ENCODE measurements at places on chromosomes 5 and 9.

- no peak for DNase-seq
Measured at GRCh38 chr5:32507738-32508434, 63.3 kb upstream of the ZFR start.

GRCh38 chr5:135376961-135377624 lies 21.9 kb downstream of the MACROH2A1 start:
- no peak for DNase-seq

DNA sequence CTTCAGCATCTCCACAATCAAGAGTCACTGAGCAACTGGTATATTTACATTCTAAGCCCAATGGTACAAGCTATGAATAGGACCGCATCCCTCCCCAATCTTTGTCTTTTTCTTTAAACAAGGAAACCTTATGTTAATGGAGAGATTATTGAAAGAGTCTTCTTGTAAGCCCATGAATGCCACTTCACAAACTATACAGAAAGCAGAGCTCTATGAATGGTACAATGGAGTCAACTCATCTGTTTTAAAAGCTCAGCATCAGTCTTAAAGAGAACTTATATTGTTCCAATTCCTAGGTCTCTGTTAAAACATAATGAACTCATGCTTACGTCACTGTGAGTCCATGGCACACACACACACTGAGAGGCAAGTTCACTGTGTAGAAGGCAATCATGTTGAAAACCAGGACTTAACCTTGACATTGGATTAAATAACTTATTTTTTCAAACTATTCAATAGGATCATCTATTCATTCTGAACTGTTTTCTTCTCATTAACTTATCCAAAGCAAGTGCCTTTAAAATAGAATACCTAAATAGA lies 4.5 kb downstream of the NREP start:
- DNase-seq, result no peak

DNA sequence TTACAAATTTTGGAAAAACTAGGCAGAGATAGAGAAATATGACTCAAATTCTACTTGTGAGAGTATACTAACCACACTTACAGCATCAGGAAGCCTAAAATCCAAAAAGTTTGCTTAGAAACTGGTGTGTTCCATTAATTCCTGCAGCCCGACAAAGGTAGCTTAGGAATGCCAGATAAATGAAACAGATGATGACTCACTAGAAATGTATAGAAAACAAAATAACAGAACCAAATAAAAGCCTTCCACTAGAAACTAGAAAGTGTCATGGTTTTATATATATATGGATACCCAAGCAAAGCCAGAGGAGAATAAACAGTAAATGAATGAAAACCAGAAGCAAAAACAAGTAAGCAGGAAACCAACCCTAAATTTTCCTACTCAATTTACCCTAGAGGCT lies 272.2 kb upstream of the PRDM9 start:
- no peak for DNase-seq

- peak; percentile 89 for DNase-seq
Measured at GRCh38 chr5:51172903-51173626, 210.2 kb upstream of the ISL1 start.

- DNase-seq, result no peak
Measured at GRCh38 chr9:110143950-110144545, 63.9 kb downstream of the C9orf152 start.

GRCh38 chr5:38556088-38556598 lies 303 bp downstream of the LIFR start:
- no peak for DNase-seq

DNA sequence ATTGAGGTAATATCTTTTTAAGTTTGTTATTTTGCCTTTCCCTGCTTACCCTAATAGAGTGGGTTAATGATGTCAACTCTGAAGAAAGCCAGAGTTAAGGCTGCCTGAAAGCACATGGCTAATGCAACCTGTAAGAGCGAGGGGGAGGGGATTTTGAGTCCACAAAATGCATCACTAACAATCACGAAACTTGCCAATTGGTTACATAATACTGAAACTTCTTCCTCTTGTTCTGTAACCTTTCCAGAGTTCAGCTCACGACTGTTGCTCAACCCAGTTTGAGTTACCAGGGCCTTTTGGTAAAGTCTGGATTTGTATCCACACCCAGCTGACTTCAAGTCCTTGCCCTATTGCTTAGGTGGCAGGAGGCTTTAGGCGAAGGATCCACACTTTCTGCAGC lies 308.8 kb downstream of the EFNA5 start:
- no peak for DNase-seq

- no peak for DNase-seq
Measured at GRCh38 chr5:73913971-73914370, 288.0 kb downstream of the ARHGEF28 start.

DNA sequence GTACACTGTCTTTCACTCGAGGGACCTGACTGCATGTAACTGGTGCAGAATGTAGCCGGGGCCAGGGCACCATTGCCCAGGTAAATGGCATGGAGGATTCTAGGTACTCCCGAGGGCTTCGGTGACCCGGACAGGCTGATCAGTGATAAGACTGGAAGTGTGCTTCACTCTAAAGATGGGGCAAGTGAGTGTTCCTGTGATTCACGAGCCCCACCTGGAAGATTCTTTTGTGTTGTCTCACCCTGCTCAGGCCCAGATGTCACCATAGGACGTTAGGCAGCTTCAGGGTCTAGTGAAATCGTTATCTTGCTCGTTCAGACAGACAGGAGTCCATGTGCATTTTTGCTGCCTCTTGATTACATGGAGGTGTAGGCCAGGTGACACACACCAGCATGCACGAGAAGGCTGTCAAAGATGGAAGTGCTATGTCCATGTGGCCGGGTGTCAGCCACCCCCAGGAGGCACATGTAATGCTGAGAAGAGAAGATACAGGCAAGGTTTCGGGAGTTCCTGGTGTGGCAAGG lies 73.9 kb downstream of the WNK2 start:
- no peak for DNase-seq

DNA sequence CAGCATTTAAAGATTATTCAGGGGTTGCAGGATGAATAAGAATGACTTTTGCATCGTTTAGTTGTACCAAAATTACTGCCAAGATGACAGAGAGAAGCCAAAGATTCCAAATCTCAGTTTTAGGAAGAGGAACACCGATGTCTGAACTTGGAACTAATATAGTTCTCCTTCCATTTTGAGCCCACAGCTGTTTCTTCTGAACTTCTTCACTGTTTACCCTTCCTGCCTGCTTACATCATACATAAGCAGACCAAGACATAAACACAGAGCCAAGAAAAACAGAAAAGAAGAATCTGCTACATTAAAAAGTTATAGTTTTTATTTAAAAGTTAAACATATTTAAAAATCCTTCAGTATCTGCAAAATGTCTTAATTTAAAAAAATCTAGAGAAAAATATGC lies 146.9 kb upstream of the RAPGEF1 start:
- no peak for DNase-seq

DNA sequence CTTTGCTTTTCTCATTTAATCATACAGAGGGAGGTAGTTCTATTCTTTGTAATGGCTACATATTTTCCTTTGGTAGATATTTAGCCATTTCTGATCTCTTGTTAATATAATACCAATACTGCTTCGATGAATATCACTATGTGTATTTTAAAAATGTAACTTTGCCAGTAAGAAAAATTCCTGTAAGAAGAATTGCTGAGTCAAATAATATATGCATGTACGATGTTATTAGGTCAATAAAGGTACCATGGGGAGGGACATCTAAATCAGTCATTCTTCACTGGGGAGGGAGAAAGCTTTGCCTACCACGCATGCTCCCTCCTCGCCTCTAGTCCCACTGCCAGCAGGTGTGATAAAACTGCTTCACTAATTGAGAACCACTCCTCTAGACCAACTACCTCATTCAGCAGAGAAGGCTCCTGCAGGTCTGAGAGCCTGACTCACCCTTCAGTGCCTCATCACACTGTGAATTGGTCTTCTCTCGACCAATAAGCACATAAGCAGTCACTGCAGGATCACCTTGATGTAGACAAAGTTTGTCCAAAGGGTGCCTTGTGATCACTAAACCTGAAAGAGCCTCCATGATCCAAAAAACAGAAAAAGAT lies 56.1 kb upstream of the TBCA start:
- DNase-seq, result no peak

DNA sequence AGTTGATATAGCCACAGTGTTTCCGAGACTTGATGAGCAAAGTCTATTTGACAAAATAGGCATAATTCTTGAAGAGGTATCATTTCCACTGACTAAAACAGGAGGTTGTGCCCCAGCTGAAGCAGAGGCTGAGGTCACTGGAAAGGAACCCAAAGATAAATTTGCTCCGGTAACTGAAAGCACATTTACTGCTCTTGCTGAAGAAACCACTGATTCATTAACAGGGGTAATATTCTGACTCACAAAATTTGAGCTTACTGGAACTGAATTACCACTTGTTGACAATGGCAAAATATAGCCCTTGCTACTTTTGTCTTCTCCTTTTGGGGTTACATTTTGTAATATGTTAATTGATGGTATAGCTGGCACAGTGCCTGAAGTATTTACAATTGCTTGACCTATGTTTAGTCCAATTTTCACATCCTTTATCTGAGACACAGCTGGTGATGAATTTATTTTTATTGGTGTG lies 30.2 kb downstream of the MLANA start:
- DNase-seq, result no peak

DNA sequence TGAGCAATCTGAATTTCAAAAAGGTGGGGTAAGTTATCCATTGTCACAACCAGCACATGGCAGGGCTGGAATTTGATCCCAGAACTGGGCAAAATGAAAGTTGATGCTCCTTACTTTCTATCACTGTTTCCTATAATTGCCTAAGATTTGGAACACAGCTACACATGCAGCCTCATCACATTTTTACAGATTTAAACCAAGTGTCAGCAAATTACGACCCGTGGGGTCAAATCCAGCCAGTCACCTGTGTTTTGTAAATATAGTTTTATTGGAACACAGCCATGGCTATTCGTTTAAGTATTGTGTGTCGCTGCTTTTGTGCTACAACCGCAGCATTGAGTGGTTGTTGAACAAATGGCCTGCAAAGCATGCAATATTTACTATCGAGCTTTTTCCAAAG lies 94.3 kb downstream of the SREK1 start:
- DNase-seq, result no peak

- no peak for DNase-seq
Measured at GRCh38 chr5:128084228-128085167, 932 bp downstream of the SLC12A2 start.

GRCh38 chr5:59325070-59325469 lies 568.5 kb downstream of the PDE4D start:
- no peak for DNase-seq

GRCh38 chr9:134560206-134560605 lies 81.4 kb upstream of the COL5A1 start:
- DNase-seq, result no peak

DNA sequence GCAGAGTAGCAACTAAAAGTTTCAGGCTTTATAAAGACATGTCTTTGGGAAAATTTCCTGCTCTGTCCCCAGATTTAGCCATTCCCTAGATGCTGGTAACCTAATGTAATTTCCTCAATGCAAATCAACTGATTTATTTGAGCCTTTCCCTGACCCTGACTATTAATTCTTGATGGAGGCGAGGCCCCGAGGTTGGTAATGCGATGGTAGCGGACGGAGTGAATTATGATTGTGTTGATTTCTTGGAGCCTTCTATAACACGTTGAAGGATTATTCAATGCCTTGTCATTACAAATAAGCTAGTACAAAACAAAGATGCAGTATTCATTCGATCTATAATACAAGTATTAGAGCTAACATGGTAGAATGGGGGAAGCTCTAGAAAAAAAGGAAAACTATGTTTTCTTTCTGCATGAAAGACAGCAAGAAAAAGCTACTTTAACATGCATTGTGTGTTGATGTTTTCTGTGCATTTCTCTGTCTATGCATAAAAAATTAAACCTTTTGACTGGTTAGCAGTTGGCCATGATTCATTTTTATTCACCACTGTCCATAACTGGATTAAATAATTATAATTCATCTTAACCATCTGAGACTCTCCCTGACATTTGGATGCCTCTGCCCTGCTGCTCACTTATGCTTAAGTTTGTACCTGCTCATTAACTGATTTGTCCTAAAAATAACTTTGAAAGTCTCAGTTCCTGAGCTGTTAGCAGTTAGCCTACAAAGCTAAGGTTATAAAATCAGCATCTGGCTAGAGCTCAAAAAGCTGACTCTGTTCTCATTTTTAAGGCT lies 490.2 kb upstream of the NUDT12 start:
- no peak for DNase-seq

GRCh38 chr5:123882965-123883345 lies 371.0 kb downstream of the CSNK1G3 start:
- no peak for DNase-seq

DNA sequence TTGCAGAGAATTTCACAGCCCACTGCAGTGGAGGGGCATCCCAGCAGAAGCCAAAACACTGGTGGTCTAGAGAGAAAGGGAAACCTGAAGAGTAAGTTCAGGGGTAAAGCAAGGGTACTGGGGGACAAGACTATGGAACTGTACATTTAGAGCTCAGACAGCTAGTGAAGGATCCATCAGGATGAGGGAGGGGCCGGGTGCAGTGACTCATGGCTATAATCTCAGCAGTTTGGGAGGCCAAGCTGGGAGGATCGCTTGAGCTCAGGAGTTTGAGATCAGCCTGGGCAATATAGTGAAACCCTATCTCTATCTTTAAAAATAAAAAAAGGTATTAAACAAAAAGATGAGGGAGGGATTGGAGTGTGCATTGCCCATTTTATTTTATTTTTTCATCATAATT lies 7.8 kb upstream of the ANKH start:
- DNase-seq, result no peak

DNA sequence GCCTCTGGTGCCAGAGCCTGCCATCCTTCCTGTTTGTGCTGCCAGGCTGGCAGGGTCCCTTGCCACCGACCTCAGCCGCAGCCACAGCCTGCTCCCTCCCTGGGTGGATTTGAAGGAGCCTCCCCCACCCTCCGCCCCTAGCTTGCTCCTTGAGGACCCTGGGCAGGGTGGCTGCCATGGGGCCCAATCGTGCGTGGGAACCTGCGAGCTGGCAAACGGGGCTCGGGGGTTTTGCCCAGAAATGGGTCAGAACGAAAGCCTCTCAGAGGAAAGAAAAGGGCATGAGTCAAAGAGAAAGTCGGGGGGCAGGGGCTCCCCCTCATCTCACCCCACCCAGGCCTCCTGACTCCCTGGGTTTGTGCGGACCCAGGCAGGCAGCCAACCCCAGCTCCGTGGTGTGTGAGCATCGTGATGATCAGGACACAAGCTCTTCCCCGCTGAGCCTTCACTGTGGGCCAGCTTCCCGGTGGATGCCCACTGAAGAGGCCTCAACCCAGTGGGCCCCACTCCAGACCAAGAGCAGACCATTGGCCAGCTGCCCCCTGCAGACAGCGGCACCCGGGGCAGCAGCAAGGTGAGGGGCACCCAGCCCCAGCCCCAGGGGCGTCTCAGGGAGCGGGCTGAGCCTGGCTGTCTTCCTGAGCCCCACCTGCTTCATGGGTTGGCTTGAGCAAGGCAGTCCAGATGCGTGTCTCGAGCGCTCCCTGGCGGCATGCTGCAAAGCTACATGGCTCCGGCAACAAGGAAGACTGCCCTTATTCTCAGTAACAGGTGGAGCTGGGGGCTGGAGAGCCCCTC lies 3.0 kb upstream of the FUT7 start:
- peak; percentile 75 for DNase-seq
